Activated naive CD8-positive, alpha-beta T cell treated with anti-CD3 and anti-CD28 coated beads for 36 hours (primary cell): ENCODE measurements at places on chromosomes 7 and 10. TPM values are rescaled to one million over a fixed set of nuclear protein-coding genes. Genes with fewer than 3 reads are reported as not detected.

- H3K36me3 ChIP-seq = peaks cover 9% of the 10 kb centered on the region
- H3K27me3 ChIP-seq = peaks cover 20% of the 10 kb centered on the region
- DNase-seq = no peak
- no peaks in the 10 kb centered on the region for H3K4me1 ChIP-seq
- no peak overlapping the region for H3K4me3 ChIP-seq
- H3K27ac ChIP-seq = no peak overlapping the region
Measured at GRCh38 chr10:112970021-112970420, 20.0 kb downstream of the TCF7L2 start.

DNA sequence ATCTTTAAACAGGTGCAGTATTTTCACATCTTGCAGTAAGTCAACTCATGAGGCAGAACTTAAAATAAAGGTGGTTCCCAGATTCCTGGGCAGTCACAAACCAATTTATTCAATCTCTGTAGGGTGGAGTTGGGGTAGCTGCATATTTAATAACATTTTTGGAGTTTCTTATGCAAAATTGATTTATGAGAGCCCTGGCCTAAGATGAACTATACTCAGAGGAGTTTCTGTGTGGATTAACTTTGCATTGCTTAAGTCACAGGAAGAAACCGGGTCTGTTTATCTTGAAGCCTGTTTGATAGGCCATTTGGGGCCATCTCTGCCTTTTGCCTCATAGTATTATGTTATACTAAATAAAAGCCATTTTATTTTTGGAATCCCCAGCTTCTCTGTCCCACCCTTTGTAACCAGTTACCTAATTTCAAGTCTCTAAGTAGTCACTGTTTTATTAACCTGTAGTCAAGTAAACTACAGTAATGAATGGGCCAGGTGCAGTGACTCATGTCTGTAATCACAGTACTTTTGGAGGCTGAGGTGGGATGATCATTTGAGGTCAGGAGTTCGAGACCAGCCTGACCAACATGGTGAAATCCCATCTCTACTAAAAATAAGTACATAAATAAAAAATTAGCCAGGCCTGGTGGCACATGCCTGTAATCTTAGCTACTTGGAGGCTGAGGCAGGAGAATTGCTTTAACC lies 104.4 kb upstream of the FAM3C start:
- peak overlapping the region; percentile 87 for H3K27ac ChIP-seq
- DNase-seq = peak; percentile 21
- H3K36me3 ChIP-seq = peaks cover 13% of the 10 kb centered on the region
- peaks cover 6% of the 10 kb centered on the region for H3K27me3 ChIP-seq

The MYPN gene
- not detected for total RNA-seq

GRCh38 chr10:31761156-31761555 lies 167.5 kb downstream of the ARHGAP12 start:
- peak overlapping the region; percentile 75 for H3K4me3 ChIP-seq
- no peaks in the 10 kb centered on the region for H3K27me3 ChIP-seq

DNA sequence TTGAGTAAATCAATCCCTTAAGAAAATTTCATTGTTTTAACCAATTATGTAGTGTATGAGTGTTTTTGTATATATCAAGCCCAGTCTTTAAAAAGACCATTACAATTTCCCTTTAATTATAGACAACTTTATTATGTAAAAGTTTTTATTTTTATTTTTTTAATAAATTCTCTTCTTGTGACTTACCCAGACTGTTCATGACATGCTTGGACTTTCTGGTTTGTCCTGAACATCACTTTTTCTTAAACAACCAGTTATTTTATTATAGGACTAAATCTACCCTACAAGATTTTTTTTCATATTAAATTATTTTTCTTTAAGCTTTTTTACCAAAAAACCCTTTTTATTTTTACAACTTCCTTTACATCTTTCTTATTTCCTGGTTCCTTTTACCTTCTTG lies 410.4 kb downstream of the ATRNL1 start:
- no peak overlapping the region for H3K4me3 ChIP-seq
- H3K4me1 ChIP-seq = no peaks in the 10 kb centered on the region
- no peaks in the 10 kb centered on the region for H3K27me3 ChIP-seq
- no peaks in the 10 kb centered on the region for H3K36me3 ChIP-seq

The GPR26 gene
- total RNA-seq = not detected
